ENCODE measurements at places on chromosomes 2 and 18. TPM values are rescaled to one million over a fixed set of nuclear protein-coding genes. Genes with fewer than 3 reads are reported as not detected.

DNA sequence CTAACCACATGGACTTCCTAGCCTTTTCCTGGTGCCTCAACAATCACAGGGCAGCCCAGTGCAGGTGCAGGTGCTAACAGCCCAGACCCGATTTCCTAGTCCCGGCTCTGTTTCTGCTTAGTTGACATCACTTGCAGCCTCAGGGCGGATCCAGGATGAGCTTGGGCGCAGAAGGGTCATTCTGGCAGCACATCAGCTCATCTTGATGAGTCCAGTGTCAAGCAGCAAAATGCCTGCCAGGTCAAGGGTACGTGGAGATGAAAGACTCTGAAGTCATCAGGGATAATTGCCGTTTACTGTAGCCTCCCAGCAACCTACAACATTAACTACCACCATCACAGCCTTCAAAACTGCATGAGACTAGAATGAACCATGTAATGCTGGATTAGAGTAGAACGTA is 39.4 kb upstream of the EFHD1 start:
- no peak for DNase-seq

- no peak for DNase-seq
Observed at GRCh38 chr2:222483513-222484039, 59.2 kb downstream of the SGPP2 start.

Gene GCKR
- total RNA-seq: not detected

Gene HRH4
- not detected for total RNA-seq

- DNase-seq: no peak
Observed at GRCh38 chr2:234375176-234375880, 121.6 kb downstream of the ARL4C start.

GRCh38 chr2:86476092-86476491 is 34.9 kb downstream of the KDM3A start:
- DNase-seq: no peak

- DNase-seq: peak; percentile 56
Observed at GRCh38 chr2:7083580-7084509, 166.6 kb downstream of the RNF144A start.

DNA sequence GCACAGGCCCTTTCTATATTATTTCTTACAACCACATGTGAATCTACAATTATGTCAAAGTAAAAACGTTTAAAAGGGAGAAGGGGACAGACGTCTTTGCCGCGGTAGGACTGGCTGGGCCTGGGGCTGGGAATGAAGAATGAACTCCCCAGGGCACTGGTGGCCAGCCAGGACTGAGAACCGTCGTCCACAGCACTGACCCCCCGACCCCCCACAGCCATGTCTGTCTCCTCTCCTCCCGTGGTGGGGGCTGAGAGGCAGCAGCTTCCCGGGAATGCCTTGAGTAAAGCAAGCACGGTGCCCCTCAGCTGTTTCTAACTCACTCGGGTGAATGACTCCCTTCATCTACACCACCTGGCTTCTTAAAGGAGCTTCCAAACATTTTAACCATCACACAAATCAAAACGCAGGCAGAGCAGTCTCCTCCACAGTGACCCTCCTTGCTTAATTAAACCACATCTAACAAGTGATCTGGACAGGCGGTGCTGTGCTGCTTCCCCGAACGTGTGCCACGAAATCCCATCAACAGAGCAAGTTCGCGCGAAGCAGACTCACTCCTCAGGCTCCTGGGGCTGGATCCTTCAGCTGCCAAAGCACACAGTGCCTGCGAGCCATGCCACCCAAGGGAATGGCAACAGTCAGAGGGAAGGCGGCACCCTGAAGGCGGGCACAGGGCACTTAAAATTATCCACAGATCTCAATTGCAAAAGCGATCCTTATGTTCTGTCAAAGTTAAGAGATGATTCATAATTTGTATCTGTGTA is 217.7 kb downstream of the EIPR1 start:
- no peak for DNase-seq

- DNase-seq: no peak
Observed at GRCh38 chr2:39264733-39265132, 21.0 kb upstream of the CDKL4 start.

- DNase-seq: no peak
Observed at GRCh38 chr2:159155791-159156190, 130.7 kb downstream of the WDSUB1 start.

DNA sequence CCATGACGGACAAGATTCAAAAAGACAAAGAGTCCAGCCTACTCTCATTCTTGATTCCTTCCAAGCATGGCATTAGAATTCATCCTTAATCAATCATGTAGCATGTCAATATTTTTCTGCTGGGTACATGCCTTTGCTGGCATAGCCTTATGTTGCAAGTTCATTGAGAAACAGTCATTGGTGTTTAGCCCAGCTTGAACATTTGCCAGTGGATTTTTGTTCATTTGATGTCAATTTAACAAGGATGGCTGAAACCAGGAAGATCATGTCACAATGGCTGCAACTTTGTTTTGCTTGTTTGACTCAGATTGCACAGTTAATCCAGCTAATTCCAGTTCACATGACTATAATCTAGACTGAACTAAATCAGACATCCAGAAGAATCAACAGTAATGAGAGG is 1132.2 kb downstream of the LRP1B start:
- no peak for DNase-seq

- DNase-seq: no peak
Observed at GRCh38 chr2:131058920-131059319, 34.3 kb downstream of the FAM168B start.

DNA sequence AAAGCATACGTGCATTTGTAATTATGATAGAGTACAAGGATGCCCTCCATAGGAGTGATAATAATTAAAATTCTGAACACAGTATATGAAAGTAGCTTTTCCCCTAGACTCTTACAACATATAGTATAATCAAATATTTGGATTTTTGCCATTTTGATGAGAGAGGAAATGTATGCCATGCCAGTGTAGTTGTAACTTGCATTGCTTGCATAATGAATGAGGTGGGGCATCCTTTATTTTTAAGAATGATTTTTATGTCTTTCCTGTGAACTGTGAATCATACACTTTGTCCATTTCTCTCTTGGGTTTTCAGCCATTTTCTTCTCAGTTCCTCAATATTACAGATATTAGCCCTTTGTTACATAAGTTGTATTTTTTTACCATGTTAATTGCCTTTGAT is 197.5 kb downstream of the SCG2 start:
- no peak for DNase-seq

- DNase-seq: no peak
Observed at GRCh38 chr2:112614201-112614840, 29.9 kb downstream of the CHCHD5 start.

DNA sequence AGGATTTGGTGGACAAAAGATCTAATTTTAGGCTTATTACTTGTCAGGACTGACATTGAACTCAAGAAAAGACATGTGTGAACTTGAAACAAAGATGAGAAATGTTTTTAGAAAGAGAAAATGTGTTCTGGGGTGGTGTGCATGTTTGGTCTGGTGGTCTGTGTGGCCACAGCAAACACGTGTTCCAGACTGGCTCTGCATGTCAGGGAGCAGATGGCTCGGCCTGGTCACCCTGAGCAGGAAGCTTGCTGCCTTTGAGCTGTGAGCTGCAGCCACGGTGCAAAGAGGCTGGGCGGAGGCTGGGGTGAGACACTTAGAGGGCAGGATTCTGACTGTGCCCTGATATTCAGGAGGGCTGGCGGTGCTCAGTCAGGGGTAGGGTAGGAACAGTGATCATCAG is 186.1 kb downstream of the CTIF start:
- DNase-seq: no peak

GRCh38 chr2:174184504-174184903 is 63.8 kb downstream of the OLA1 start:
- DNase-seq: no peak

- no peak for DNase-seq
Observed at GRCh38 chr2:32436150-32436549, 79.3 kb downstream of the BIRC6 start.

DNA sequence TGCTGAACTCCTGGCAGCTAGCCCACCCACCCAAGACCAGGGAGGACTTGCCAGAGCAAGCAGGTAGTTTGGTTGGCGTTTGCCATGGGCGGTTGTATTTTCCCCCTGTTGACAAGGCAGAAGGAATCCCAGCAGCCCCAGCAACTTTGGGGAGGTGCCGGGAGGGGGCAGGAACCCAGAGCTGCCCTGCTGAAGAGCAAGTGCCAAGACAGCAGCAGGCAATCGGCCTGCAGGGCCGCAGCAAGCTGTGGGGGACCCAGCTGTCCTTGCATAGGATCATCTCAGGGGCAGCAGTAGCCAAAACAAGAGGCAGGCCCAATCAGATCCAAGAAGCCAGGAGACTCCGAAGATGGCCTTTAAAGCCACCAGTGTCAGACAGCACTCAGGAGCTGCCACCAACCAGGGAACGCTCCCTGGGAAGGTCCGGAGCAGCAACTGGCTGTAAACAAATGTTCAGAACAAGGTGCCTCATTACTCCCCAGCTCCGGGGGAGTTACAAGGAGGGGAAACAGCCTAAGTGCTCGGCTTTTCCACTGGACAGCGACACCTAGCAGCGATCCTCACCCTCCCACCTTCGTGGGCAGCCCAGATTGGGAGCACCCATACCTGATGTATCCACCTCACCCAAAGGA is 2.1 kb downstream of the ST8SIA5 start:
- no peak for DNase-seq

DNA sequence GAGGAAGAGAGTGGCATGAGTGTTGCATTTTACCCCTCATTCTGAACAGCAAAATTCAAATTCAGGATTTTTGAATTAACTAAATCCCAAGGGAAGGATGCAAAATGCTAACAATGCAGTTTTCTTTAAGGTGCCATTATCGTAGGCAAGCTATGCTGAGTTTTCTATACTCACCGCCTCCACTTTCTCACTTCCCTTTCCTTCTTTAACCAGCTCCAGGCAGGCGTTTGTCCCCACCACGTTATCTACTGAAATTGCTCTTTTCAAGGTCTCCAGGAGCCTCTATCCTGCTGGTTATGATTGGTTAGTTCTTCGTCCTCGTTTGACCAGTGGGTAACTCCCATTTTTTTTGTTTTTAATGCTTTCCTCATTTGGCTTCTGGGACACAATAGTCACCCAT is 1.8 kb upstream of the CPO start:
- no peak for DNase-seq

DNA sequence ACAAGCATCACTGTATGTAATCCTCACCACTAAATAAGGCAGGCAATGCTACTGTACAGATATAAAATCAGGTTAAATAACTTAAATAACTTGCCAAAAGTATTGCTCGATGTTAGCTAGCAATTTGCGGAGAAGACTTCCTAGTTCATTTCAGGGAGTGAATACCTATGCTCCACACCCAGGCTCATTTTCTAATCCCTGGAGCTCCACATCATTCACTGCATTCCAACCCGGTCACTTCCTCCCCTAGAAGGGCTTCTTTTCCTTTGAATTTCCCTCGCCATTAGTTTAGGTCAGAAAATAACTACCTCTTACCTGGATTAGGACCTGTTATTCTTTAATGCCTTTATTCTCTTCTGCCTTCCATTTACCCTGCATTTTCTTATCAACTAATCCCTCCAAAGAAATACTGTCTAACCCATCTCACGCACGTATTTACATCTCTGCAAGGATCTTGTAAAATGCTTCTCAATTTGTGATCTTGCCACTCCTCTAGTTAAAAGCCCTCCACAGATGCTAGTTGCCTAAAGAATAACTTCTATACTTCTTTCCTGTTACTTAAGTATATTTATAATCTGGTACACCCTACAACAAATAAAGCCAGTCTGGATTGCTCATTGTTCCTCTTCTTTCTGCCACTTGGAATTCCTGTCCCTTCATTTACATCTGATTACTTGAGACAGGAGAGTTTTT is 599.8 kb downstream of the NRXN1 start:
- no peak for DNase-seq

Gene CXXC1
- total RNA-seq: 136 TPM

GRCh38 chr18:5106730-5107129 is 90.3 kb downstream of the AKAIN1 start:
- no peak for DNase-seq

Gene SPATS2L
- 46.5 TPM for total RNA-seq

- no peak for DNase-seq
Observed at GRCh38 chr2:10002109-10002508, 41.2 kb upstream of the KLF11 start.

- DNase-seq: no peak
Observed at GRCh38 chr2:222442665-222443064, 18.3 kb downstream of the SGPP2 start.

Gene CYP27A1
- not detected for total RNA-seq

Gene FAM124B
- total RNA-seq: 0.21 TPM

Gene STPG4
- 0.21 TPM for total RNA-seq

Gene PPP1R1C
- not detected for total RNA-seq

Gene SERPINB13
- total RNA-seq: not detected

DNA sequence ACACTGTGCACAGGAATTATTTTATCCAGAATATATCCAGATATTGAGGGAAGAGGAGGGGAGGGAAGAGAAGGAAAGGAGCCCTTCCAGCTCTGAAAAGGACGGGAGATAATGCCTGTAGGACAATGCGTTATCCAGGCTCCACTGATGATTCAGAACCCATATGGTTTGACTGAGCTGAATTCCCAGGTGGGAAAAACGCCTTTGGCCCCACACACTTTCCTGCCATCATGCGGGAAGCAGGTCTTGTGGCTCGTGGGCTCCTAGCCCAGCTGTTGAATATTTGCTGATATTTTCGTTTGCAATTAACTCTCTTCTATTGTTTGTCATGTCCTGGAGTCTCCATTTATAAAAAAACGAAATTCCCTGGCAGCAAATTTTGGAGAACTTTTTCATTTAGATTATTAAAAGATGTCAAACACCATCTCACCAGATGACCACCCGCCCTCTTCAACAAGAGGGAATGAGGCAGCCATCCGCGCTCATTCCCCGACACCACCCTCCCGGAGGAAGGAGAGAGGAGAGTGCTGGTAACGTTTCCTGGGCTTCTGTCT is 8.9 kb downstream of the COL6A3 start:
- no peak for DNase-seq

- DNase-seq: no peak
Observed at GRCh38 chr2:120842456-120843439, 107.1 kb downstream of the GLI2 start.
